ENCODE measurements at places on chromosomes 1 and 21.

DNA sequence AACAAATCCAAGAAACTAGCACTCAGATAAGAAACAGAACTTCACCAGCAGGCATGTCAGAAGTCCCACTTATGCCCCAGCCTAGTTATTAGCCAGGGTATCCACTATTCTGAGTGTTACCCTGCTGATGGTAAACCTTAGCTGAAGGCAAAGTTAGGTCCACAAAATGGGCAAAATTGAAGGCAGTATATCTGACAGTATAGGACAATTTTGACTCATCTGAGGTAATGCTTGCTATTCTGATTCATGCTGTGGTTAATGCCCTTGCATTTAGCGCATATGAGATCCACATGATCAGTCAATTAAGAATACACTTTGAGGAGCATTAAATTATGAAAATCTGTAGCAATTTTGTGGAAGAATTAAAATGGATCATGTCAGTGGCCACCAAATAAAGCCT is 15.1 kb downstream of the IFI44 start:
- no peak for DNase-seq

- no peak for DNase-seq
Observed at GRCh38 chr1:20174937-20175666, 10.8 kb upstream of the UBXN10 start.

GRCh38 chr1:203796236-203796605 is 798 bp downstream of the ZBED6 start:
- no peak for DNase-seq

GRCh38 chr1:53700776-53701175 is 38.2 kb downstream of the GLIS1 start:
- DNase-seq, result no peak

DNA sequence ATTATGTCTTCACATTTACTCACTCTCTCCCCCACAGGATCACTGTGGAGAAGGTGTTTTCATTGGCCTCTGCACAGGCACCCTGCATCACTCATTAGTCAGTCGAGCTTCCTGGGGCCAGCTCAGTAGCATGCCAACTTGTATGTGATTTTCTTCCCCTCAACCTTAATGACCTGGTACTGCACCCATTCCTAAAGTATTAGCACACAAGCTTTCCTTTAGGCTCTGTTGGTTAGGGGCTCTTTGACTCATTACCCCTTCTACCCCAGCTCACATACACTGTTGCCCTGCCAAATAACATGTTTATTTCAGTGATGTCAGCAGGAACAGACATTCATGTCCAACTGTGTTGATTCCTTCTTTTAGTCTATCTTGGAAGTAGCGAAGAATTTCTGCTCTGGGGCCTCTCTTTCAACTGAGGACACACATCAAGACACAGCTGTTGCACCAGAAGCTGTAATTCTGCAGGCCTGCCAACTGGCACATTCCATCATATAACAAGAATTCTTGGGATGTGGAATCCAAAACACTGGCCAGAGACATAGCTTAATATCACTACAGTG is 603.5 kb upstream of the ADAMTS5 start:
- DNase-seq, result no peak

GRCh38 chr1:9751971-9752370 is 71.8 kb downstream of the CLSTN1 start:
- no peak for DNase-seq

DNA sequence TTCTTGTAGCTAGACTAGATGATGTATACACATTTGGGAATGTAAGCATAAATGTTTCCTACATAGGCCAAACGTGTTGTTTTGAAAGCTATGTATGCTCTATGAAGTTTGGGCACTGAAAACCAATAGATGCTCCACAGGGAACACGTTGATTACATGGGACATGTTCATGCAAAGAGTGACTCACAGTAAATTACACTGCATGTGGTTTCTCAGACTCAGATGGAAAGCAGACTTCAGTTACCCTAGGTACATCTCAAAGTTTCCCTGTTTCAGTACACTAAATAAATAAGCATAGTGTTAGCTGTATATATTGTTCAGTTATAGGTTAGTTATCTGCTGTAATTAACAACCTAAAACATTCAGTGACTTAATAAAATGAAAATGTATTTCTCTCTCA is 301.9 kb upstream of the RUNX1 start:
- no peak for DNase-seq

All from GM12892 (cell line).